ENCODE measurements at places on chromosomes 16 and 17.

- peak; percentile 52 for DNase-seq
Observed at GRCh38 chr16:30805370-30806169, 18.6 kb upstream of the ZNF629 start.

DNA sequence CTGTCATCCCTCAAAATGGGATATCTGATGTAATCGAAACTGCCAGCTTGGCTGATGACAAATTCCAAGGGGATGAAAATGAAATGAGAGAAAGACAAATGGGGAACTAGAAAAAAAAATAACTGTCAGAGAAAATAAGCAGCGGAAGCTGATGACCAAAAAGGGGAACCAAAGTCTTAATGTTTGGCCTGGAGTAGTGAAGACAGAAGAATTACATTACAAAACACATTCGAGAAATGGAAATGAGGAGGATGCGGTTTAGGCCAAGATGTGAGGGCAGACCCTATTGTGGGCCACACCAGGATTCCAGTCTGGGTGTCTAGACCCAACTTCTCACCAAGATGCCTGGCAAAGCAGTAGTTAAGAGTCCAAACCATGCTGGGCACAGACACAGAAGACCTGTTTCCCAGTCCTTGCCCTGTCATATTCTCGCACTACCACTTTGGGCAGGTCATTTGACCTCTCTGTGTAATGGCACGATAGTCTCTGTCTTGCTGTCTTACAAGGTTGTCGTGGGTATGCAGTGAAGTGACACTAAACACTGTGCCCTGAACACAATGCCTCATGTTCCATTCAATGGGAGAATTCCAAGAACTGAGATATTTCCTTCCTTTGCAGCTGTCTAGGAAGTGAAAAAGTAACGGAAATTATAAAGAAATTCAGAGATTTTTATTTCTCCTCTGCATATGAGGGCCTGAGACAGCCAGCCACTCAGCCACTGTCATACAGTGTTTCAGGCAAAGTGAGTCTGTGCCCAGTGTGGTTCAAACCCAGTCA is 12.3 kb upstream of the CCL2 start:
- DNase-seq, result peak; percentile 7

DNA sequence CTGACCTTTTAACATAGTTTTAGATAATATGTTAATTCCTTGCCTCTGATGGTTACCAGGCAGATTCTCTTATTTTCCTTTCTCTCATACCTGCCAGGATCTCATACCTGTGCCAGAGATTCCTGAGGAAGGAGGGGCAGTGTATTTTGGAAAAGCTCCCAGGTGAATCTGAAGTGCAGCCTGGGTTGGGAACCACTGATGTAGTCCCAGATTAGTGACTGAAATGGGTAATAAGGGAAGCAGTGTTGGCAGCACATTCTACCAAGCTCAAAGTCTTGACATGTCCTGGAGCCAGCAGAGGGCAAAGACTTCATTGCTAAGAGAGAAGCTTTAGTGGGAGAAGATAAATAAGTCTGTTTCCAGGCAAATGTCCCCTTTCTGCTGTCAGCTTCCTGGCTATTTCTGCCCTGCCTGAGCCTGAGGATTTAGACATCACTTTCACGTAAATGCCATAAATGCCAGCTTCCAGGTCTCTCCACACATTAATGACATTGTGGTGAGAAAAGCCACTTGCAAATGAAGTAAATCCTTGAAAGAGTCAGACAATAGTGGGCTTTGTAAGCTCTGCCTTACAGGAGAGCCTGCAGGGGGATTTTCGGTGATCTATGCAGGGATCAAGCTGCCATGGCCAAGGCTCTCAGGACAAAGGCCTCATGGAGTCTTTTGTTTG is 40.9 kb upstream of the C16orf78 start:
- no peak for DNase-seq

DNA sequence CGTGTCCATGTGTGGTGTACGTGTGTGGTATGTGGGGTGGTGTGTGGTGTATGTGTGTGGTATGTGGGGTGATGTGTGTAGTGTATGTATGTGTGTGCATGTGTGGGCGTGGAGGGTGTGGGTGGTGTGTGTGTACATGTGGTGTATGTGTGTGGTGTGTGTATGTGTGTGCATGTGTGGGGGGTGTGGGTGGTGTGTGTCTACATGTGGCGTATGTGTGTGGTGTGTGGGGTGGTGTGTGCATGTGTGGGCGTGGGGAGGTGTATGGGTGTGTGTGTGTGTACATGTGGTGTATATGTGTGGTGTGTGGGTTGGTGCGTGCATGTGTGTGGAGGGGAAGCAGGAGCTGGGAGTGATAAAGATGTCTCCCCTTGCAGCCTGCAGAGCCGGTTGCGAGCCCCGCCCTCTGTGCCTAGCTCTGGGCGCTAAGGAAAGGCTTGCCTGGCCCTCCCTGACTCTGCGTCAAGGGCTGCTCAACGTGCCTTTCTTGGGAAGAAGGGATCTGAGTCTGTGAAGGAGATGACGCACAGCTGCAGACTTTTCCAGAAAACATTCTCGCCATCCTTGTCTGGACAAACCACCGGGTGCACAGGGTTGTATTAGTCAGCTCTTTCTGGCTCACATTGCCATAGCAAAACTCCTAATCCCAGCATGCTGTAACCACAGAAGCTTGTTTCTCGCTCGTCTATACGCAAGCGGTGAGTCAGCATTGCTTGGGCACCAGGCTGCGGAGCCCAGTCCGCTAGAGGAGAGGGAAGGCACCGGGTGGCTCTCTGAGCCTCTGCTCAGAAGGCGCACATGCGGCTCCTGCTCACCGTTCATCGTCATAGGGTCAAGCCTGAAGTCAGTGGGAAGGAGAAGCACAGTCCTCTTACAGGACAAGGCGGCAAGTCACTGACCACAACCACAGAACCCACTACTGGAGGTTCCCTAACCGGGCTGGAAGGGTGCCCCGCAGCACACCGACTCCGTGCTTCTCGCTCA is 2.0 kb upstream of the CD300H start:
- peak; percentile 32 for DNase-seq

DNA sequence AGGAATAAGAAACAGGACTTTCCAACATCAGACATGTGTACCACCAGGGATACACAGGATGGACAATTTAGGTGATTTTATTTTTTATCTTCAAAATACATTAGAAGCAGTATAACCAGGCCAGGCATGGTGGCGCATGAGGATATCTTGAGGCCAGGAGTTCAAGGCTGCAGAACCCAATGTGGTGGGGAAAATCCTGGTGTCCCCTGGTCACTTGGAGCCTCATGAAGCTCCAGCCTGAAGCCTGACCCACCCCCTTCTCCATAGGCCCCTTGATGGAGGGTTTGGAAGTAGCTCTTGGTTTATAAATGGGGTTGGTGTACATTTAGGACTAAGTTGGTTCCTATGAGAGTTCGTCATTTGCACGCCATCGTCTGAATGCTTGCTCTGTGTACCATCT is 88.6 kb downstream of the MYH11 start:
- no peak for DNase-seq

DNA sequence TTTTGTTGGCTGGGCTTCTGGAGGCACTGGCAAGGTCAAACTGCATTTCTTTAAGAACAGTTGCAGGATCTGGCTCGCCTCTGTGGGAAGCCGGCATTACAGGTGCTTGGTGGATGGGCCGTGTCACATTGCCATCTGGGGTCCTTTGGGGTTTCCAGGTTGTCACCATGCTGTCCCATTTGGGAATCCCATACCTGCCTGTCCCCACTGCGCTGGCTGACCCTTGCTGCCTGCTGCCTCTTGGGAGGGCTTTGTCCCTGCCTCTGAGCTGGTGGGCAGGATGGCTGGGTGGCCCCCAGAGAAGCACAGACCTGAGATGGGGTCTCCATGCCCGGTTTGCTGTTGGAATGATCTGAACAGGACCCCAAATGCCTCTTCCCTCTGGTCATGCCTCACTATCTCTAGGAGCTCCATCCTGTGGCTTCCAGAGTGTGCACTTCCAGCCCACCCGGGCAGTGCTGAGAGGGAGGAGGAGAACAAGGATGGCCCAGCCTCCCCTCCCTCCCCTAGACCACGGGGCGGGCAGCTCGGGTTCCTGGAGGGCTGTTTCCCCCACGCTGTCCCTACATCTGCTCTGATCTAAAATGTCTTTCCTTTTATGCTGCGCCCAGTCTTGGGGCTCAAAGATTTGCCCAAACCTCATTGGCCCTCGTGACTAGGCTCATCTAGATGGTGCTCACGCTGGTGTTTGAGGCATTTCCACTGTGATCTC is 28.0 kb downstream of the OR1D5 start:
- DNase-seq, result no peak

DNA sequence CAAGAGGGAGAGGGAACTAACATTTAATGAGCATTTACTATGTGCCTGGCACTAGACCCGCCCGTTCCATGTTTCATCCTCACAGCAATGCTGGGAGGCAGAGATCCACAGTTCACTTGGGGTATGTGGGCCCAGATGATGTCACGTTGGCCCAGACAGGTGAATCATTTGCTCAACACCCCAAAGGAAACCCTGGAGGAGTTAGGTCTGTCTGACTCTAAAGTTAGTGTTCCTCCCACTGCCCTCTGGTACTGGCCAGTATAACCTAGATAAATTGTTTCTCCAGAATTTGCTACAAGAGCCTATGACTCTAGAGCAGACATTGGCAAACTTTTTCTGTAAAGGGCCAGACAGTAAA is 164.6 kb downstream of the VPS53 start:
- no peak for DNase-seq

- no peak for DNase-seq
Observed at GRCh38 chr16:52958951-52959350, 93.7 kb downstream of the CHD9NB start.

DNA sequence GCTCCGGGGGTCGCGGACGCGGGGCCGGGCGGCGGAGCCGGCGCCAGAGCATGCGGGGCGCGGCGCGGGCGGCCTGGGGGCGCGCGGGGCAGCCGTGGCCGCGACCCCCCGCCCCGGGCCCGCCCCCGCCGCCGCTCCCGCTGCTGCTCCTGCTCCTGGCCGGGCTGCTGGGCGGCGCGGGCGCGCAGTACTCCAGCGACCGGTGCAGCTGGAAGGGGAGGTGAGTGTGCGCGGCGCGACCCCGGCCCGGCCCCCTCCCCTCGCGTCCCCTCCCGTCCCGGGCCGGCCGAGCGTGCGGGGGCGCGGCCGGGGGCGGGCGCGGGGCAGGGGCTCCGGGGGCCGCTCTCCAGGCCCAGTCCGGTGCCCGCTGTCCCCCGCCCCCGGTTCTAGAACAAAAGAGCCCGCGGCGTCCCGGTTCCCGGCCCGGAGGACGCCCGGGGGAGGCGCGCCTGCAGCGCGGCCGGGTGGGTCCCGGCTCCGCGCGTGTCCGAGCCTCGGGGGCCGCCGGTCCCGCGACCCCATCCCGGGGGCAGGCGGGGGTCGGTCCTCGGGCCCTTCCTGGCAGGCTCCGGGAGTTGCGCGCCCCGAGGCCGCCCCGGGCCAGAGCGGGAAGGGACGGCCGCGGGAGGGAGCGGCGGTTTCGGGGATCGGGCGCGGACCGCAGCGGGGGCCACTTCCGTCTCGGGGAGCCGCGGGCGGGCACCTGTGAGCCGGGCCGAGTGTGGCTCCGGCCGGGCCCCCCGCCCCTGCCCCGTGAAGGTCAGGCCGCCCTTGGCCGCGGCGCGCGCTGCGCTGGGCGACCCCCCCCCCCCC is 563 bp downstream of the METRNL start:
- DNase-seq, result no peak

DNA sequence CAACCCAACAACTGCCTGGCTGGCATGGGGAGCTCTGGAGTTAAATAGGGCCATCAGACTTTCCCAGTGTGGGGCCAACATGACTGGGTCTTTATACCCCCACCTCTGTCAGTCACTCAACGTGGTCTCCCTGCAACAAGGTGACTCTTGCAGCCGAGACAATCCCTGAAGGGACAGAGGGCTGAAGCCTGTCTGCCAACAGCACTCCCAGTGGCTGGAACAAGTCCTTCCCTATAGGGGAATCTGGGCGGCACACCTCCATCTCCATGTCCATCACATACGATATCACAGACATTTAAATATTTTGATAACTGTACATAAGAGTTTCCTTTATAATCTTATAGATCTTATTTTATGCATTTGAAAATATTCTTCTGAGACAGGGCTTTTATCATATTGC is 4.8 kb upstream of the MAPT start:
- no peak for DNase-seq

DNA sequence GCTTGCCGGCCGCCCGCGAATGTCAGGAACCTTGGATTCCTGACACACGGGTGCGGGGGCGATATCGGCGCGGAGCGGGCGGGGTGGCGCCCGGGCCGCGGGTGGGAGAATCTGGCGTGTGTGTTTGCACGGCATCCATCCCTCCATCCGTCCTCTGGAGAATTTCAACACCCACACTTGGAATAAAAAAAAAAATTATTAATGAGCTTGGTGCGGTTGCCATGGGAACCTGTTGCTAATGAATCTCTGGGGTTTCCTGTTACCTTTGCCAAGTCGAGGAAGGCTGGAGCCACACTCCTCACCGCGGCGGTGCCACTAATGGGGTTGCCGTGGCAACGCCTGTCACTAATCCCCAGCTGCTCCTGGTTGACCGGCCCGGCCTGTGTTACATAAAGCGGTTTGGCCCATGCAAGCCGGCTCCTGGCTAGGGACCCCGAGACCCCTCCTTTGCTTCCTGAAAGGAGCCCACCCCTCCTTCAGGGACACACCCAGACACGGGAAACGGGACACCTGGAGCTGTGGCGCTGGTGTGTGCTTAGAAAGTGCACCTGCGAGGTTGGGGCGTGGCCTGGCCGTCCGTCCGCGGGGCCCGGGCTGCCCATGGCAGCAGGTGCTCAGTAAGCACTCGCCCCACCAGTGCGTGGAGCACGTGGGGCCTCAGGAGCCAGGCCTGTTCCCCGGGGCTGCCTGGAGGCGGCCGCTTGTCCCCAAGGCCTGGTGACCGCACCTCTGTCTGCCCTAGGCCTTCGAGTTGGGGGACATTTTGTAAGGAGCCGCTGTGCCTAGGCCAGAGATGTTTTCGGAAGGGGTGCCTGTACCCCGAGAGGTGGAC is 14.6 kb downstream of the CACNA1H start:
- DNase-seq, result no peak

- DNase-seq, result no peak
Observed at GRCh38 chr16:4360538-4361021, 9.5 kb upstream of the PAM16 start.

GRCh38 chr17:42361781-42362186 is 26.5 kb downstream of the STAT3 start:
- DNase-seq, result peak; percentile 41

DNA sequence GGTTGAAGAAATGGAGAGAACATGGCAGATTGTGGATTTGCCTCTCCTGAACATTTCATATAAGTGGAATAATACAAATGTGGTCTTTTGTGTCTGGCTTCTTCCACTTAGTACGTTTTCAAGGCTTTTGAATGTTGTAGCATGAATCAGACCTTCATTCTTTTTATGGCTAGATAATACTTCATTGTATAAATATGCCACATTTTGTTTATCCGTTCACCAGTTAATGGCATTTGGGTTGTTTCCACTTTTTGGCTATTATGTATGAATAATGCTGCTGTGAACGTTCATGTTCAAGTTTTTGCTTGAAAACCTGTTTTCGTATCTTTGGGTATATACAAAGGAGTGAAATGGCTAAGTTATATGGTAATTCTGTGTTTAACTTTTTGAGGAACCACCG is 130.4 kb downstream of the TANC2 start:
- no peak for DNase-seq

DNA sequence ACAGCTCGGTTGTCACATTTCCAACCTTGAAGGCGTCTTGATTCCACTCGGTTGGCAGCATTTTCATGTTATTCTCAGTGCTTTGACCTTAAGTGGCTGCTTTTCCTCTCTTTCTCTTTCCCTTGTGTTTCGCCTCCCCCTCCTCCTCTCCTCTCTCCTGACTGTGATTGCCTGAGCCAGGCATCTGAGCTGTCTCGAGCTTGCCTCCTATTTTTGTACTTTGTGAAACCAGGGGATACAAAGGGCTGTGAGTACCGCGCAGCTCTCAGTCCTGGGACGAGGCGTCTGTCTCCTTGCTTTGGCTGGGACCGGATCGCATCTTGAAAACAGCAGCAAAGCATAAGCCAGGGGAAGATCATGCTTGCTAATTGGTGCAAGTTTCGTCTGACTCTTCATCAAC is 48.8 kb upstream of the SDK2 start:
- no peak for DNase-seq
